ENCODE measurements at places on chromosomes 4 and X.

DNA sequence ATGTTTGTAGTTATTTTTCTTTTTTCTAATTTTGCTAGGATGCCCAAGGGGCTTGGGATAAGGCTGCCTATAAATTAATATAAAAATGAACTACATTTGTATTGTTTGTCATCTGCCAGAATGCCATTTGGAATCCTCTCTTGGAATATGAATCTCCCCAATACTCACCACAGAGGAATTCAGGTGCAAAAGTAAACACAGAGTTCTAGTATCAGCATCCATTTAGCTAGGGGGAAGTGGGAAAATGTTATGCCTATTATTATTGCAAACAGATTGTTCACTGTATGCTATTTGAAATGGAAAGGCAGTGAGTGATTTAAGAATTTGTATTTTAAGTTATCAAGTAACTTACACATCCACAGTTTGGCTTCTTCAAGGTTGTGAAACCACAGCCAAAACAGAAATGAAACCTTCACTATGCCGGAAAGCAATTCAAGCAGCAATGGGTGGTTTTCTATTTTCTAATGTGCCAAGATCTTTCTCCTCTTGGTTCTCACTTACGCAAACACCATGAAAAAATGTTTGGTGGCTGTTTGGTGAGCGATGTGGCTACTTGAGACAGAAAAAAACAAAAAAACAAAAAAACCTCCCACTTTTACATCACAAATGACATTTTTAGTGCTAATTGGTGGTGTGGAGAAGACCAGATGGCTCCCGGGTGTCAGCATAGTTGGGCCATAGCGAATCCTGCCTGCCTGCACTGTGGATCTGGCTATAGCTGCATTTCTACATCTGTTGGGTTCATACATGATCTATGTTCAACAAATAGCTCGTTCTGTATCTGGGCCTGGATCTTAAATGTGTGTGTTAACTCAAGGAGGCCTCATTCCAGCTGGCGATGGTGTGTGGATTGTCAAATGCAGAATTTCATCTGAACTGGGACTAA lies 200.8 kb upstream of the GIMD1 start:
- no peak for DNase-seq

- no peak for DNase-seq
These were observed 218.1 kb downstream of the TLL1 start for GRCh38 chr4:166091146-166091545.

GRCh38 chr4:149999485-150000074 lies 78.7 kb upstream of the DCLK2 start:
- DNase-seq: no peak

DNA sequence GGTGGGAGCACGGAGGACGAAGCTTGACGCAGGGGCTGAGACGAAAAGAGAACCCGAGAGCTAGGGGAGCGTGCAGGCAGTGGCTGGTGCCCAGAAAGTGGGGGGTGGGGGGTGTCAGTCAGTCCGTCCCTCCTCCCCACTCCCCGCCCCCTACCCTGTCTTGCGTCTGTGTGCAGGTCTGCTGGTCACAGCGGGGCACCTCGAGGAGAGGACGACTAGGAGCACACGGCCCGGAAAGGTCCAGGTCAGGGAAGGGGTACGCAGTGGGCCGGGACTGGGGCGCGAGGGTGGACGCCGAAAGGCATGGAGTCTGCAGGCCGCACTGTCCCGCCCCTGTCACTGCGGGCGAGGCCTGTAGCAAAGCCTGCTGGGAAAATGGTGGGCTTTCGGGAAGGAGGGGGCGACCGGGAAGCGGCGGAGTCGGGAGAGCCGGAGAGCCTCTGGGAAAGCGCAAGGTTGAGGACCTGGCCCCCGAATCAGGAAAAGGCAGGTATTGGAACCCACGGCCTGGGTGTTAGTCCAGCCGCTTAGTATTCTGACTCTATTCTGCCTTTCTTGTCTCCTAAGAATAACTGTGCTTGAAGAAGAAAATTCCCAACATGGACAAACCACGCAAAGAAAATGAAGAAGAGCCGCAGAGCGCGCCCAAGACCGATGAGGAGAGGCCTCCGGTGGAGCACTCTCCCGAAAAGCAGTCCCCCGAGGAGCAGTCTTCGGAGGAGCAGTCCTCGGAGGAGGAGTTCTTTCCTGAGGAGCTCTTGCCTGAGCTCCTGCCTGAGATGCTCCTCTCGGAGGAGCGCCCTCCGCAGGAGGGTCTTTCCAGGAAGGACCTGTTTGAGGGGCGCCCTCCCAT lies 769 bp downstream of the TCEAL1 start:
- DNase-seq: no peak

GRCh38 chr4:176478076-176478475 lies 158.3 kb downstream of the SPCS3 start:
- DNase-seq: no peak

DNA sequence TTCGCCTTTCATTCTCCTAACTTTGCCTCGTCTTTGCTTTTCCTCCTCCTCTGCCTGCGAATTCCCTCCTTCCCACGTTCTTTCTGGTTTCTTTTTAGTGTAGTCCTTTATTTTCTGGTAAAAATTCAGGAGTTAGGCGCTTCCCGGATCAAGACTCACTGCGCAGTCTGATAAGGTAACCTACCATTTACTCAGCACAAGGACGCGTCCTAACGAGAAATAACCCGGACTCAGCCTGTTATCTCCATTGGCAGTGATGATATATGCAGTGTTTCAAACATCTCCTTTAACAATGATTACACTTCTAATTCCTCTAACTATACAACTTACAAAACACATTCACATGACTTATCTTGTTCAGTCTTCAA lies 357 bp upstream of the ETNPPL start:
- no peak for DNase-seq

DNA sequence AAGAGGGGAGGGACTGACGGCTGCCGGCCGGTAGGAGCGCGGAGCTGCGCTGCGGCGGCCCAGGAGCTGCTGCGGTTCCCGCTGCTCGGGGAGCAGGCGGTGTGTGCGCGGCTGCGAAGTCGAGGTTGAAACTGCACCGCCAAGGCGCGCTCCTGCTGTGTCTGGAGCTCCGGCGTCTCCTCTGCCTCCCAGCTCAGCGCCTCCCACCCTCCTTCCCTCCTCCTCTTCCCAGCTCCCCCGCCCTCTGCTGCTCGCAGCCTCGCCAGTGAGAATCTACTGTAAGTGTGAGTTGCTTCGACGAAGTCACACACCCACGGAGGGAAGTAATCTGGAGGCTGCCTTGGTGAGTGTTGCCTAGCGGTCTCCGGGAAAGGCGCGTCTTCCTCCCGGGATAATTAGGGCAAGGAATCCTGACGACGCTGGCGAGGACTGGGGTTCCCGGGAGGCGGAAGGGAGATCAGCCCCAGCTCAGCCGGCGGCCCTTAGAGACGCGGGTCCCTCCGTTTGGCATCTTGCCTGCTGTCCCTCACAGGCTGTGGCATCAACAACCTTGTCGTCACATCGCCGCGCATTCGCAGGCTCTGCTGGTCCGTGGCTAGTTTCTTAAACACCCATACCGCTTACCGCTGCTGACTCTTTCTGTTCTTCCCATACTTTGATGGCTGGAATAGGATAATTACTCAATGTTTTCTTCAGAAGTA lies at the start of gene EPHA5:
Gene EPHA5 (minus strand): TSS at position 159 of the 701 bp plus-strand sequence. CDS start 747 bp downstream, outside the sequence.
- no peak for DNase-seq

- DNase-seq: no peak
These were observed 904.2 kb downstream of the STPG2 start for GRCh38 chr4:97238956-97239666.

DNA sequence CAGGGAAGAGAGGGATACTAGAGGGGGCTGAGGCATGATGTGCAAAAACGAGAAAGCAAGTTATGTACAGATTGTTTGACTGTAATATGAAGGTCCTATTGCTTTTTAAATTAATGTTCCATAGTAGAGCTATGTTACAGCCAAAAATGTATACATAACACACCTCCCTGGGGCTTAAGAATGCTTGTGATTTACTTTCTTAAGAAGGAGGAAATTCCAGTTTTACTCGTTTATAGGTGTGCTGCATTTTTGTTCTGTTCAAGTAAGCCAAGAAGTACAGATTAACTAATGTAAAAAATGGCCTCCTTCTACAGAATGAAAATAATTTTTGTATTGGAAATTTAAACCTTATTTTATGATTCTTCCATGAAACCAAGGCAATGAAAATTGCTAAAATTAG lies 614.4 kb upstream of the NR3C2 start:
- no peak for DNase-seq

DNA sequence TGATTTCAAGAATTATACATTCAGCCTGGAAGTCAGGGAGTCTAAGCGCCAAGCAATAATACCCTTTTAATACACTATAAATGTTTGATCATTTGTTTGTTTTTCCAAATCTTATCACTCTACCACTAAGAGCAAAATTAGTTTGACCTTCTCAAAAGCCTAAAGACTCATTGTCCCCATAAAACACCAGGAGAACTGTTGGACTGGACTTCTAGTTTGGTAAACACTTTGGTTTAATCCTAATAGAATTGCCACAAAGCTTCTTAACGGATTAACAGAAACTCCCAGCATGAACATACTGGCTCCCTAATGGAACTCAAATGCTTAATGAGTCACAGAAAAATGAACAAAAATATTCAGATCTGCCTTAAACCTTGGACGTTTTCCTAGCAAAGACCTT lies 34.9 kb downstream of the SYTL5 start:
- no peak for DNase-seq

- DNase-seq: peak; percentile 61
These were observed 5.5 kb upstream of the NR3C2 start for GRCh38 chr4:148447681-148448080.

GRCh38 chr4:158080354-158080753 lies 92.5 kb downstream of the GASK1B start:
- no peak for DNase-seq

GRCh38 chr4:68892861-68893260 lies 58.7 kb downstream of the UGT2A3 start:
- no peak for DNase-seq

- no peak for DNase-seq
These were observed 14.6 kb downstream of the PSAPL1 start for GRCh38 chr4:7419961-7420660.

GRCh38 chr4:23392860-23393458 lies 496.9 kb downstream of the PPARGC1A start:
- DNase-seq: no peak

- no peak for DNase-seq
These were observed 290.6 kb upstream of the GRID2 start for GRCh38 chr4:92012899-92013867.

DNA sequence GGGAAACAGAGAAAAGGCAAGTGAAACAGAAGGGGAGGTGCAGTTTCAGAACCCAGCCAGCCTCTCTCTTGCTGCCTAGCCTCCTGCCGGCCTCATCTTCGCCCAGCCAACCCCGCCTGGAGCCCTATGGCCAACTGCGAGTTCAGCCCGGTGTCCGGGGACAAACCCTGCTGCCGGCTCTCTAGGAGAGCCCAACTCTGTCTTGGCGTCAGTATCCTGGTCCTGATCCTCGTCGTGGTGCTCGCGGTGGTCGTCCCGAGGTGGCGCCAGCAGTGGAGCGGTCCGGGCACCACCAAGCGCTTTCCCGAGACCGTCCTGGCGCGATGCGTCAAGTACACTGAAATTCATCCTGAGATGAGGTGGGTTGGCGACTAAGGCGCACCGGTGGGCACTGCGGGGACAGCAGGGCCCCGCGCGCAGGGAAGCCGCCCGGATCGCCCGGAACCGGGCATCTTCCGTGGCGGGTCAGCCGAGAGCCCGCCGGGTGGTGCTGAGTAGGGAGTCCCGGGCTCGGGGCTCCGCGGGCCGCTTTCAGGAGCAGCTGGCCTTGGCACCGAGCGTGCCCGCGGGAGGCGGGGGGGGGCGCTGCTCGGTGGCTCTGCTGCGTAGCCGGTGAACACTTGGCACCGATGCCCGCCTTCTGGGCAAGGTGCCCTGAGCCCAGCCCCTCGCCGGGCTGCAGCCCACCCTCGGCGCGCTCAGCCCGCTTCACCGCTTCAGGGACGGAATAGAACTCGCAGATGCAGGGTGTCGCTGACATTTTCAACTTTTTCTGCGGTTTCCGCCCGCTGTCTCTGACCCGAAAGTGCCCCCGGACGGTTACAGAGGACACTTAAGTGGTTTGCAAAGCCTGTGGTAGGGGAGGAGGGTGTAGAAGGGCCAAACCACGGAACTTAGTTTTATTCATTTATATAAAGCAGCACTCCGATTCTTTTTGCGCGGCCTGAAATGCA lies at the start of gene CD38:
Gene CD38 (plus strand): TSS at position 40 of the 953 bp plus-strand sequence. CDS start 87 bp downstream, at position 127.
- DNase-seq: no peak

DNA sequence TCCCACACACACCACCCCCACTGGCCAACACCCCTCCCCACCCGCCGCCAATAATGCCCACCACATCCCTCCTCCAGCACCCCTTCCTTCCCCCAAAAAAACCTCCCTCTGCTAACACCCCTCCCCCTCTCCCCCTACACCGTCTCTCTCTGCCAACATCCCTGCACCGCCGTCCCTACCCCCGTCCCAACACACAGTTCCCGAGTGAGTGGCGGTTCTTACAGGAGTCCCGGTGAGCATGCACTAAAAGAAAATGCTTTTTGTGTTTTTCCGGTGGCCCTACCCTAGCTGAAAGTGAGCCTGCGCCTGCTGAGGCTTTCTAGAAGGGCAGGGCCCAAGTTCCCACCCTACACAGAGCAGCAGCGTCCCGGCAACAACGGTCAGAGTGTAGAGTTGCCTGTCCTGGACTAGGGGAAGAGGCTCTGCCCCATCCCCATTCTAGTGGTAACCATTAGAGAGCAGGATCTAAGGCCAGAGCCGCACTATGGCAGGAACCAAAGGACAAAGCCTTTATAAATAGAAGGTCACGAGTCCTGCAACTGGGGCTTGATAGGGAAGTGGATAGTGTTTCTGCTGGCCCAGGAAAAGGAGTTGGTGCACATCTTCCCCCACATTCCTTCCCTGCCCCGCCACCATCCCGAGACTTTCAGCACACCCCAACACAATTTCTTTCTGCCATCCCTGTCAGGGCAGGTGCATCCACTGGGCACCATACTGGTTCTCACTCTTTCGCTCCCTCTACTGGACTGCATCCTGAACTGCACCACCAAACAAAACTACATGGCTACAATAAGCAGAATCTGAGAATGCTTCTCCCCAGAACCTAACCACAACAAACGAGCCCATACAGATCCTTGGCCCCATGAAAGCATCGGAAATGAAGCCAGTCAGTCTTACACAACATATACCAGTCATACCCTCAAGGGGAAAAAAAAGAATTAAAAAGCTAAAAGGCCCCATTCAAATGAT lies 78.1 kb upstream of the PAGE3 start:
- peak; percentile 2 for DNase-seq

DNA sequence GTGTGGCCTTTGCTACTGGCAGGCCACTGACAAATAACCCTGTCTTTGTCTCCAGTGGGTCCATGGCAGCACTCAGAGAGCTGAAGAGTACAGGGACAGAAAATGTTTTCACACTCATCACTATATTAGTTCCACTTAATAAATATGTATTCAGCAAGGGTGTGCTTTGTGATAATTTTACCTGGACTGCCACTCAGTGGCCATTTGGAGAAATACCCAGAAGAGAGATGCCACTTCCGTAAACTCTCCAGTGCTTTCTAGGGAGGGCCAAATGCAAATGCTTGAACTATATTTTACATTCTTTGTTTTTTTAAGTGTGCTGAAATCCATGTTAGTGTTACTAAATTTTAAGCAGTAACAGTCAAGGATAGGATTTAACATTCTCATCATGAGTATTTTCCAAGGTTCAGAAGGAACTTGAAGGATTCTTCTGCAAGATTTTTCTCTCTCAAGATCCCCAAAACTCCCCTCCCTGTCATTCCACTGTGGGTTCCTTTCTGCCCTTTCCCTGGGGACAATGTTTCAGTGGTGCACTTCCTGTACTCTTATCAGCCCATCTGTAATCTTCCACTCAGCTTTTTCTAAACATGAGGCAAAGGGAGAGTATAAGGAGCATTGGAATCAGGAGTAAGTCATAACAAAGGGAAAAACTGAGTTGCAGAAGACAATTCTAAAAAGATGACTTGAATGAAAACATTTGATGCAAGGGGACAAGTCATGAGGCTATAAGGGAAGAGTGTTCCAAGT lies 46.0 kb downstream of the TFDP3 start:
- no peak for DNase-seq

GRCh38 chr4:86926435-86927086 lies 8.2 kb upstream of the AFF1 start:
- DNase-seq: no peak
